DMS 273 treated with DMSO at 0.1 percent for 48 hours (cell line): ENCODE measurements at places on chromosomes 12 and 14.

GRCh38 chr14:65131301-65131701 lies 29.0 kb upstream of the MAX start:
- DNase-seq: no peak

GRCh38 chr12:111379942-111380554 lies 11.2 kb upstream of the PHETA1 start:
- DNase-seq: no peak

GRCh38 chr12:127539226-127539858 lies 727.6 kb upstream of the TMEM132C start:
- DNase-seq: no peak

GRCh38 chr14:96126783-96127271 lies 77.8 kb upstream of the BDKRB2 start:
- no peak for DNase-seq

GRCh38 chr14:28373721-28374120 lies 392.9 kb upstream of the FOXG1 start:
- DNase-seq: no peak

- DNase-seq: no peak
These were observed 123.3 kb downstream of the KCNA5 start for GRCh38 chr12:5166976-5167375.

DNA sequence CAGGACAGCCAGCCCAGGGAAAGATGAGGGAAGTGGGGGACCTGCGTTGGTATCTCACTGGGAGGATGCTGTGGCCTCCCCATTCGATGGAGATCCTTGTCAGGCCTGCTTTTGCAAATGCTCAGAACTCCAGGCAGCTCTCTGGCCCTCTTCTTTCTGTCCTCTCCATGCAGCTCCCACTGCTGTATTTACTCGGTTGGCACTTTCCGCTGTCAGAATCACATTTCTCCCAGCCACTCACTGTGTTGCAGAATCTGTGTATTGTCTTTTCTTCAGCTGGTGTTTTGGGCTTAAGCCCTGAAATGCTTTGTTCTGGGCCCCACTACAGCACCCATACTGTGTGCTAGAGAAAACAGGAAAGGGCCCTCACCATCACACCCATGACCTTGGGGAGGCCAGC lies 401.1 kb downstream of the RGS6 start:
- no peak for DNase-seq

GRCh38 chr14:35861204-35861868 lies 35.2 kb downstream of the BRMS1L start:
- DNase-seq: no peak

DNA sequence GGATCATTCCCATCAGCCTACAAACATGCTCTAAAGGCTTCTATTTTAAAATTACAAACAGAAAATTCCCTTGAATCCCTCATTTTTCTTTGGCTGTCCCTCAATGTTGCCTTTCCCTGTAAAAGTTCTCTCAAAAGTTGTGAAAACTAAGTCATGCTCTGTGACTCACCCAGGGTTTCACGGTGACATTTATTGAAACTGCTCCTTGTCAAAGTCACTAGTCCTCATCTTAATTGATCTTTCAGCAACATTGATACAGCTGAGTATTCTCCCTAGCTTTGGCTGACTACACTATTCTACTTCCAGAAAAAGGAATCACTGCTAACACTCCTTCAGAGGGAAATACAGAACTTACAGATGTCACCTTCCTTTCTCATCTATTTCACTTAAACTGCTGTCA lies 65.7 kb downstream of the ASCL4 start:
- DNase-seq: no peak

DNA sequence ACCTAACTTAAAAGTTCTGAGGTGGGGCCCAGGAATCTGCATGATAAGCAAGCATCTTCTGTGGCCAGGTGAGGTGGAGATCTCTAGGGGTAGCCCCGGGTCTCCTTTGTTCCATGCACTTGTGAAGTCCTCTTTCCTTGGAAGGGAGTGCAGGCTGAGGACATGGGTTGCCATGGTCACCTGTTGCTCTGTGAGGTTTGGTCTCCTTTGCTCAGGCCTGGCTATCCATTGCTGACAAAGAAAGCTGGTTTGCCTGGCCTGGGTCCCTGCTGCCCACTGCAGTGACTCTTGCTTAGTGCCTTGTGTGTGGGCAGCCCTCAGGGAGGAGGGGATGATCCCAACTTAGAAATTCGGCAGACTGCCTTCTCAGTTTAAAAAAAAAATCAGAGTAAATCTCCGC lies 11.1 kb downstream of the NRXN3 start:
- DNase-seq: no peak

DNA sequence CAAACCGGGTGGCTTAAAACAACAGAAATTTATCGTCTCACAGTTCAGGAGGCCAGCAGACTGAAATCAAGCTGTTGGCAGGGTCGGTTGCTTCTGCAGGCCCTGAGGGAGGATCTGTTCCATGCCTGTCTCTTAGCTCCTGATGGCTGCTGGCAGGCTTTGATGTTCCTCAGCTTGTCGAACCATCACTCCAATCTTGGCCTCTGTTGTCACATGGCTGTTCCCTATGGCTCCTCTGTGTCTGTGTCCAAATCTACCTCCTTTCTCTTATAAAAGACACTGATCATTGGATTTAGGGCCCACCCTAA lies 14.0 kb downstream of the NFATC4 start:
- no peak for DNase-seq

GRCh38 chr14:100612986-100613385 lies 25.8 kb upstream of the BEGAIN start:
- no peak for DNase-seq

GRCh38 chr12:120130011-120130410 lies 13.5 kb upstream of the RAB35 start:
- no peak for DNase-seq

GRCh38 chr14:52868911-52869618 lies 77.7 kb upstream of the GNPNAT1 start:
- DNase-seq: no peak

DNA sequence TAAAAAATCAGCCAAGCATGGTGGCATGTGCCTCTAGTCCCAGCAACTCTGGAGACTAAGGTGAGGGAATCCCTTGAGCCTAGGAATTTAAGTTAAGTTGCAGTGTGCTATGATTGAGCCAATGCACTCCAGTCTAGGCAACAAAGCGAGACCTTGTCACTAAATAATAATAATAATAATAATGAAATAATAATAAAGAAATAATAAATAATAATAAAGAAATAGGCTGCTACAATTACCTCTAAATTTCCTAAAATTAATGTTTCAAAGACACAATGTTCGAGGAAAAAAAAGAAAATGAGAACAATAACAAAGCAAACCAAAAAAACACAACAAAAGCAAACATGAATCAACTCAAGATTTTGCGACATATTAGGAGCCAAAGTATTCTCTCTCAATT lies 29.7 kb downstream of the RALGAPA1 start:
- DNase-seq: no peak
